ENCODE measurements at places on chromosomes 7 and 10.

- no peak for DNase-seq
These were observed 366.5 kb upstream of the KLF6 start for GRCh38 chr10:4151466-4151865.

GRCh38 chr10:13634207-13634606 is 47.4 kb downstream of the PRPF18 start:
- DNase-seq = no peak

DNA sequence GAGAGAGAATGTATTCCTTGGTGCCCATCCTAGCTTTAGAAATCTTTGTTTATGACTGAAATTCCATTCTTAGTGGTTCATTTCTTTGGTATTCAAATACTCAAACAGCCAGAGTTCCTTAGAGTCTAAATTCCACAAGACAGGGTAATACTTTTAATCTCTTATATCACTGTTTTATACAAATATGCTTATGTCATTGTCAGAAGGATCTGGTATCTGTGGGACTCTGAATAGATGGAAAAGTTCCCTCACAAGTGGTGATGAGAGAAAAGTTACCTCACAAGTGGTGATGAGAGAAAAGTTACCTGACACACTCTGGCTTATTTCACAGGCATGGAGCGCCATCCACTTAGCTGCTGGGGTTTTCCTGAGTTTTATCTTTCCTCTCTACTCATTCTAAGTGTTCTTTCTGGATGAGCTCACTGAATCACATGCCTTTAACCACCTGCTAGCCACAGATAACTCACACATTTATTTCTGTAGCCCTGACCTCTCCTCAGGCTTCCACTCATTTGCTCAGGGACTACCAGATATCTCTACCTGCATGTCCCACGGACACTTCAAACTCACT is 784.0 kb downstream of the SUGCT start:
- no peak for DNase-seq

DNA sequence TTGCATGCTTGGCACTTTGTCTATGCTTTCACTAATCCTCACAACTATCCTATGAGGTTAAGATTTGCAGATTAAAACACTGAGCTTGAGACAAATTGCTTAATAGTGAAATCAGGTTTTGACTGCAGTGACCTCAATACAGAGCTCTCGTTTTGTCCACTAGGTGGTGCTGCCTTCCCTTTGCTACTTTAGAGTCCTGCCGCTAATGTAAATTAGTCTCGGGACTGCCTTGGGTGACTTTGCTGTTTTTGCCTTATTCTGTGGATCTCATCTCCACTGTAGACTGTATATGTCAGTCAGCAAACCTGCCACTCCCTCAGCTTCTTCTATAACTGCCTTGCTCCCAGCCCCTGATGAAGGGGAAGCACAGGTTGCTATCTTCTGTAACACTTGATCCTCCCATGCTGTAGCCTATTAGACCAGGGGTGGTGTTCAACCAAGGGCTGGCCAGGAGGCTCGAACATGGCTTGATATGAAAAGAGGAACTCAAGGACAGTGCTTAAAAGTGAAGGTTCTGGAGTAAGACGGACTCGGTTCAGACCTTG is 26.0 kb downstream of the ASB4 start:
- peak; percentile 37 for DNase-seq

GRCh38 chr10:2887391-2888070 is 179.8 kb upstream of the PFKP start:
- DNase-seq = no peak

DNA sequence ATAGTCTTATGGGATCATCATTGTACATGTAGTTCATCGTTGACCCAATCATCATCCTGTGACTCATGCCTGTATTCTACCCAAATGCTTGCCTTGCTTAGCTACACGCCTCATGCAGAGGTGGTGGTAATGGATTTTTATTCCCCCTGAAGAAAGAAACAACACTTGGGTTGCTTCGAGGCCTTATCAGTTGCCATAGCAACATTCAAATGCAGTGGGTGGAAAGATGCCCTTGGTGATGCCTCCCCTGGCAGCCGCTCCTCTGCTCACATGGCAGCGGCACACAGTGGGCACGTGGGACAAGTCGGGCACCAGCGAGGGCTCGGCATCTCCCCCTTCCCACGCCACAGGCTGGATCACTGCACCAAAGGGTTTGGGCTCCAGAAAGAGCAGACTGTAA is 54.0 kb upstream of the NMT2 start:
- DNase-seq = no peak

Measured in left ventricle myocardium superior (tissue), 1 donor.